ENCODE measurements at places on chromosomes 16 and 17.
A peak's percentile ranks its signal among the peaks of the same experiment; 100 is the strongest.

DNA sequence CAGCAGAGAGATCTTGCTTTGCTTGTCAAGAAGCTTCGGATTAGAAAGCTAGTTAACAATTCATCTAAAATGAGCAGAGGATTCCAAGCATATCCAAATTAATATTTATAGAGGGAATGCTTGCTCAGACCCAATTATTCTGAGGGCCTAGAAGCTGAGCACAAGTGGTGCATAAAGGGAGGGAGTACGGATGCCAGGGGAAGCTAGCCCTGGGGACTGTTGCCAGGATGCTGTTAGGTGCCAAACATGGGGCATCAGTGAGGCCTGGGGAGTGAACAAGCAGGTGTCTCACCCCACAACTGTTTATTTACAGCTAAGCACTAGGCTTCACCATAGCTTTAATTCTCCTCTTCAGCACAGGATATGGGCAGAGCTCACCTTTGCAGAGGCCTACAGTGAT, 684.1 kb upstream of the C16orf82 start:
- no peak for DNase-seq

GRCh38 chr16:89971495-89972243, 23.1 kb downstream of the DEF8 start:
- DNase-seq = no peak

DNA sequence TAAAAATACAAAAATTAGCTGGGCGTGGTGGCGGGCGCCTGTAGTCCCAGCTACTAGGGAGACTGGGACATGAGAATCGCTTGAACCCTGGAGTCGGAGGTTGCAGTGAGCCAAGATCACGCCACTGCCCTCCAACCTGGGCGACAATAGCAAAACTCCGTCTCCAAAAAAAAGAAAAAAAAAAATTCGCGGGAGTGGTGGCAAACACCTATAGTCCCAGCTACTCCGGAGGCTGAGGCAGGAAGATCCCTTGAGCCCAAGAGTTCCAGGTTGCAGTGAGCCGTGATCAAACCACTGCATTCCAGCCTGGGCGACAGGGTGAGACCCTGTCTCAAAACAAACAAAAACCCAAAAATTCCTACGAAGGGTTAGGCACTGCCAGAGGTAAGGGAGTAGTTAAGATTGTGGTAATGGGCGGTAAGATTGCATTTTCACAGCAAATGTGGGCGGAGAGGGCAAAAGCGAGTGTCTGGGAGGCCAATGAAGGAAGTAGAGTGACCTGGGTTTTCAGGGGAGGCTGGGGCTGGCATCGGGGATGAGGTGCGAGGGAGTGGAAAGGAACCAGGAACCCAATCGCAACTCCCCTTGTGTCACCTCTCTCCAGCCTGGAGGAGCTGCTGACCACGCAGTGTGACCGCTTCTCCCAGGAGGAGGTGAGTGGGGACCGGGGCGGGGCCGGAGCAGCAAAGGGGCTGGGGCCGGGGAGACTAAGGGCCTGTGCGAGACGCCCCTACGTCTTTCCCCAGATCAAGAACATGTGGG, 2.6 kb downstream of the MYL11 start:
- no peak for DNase-seq

DNA sequence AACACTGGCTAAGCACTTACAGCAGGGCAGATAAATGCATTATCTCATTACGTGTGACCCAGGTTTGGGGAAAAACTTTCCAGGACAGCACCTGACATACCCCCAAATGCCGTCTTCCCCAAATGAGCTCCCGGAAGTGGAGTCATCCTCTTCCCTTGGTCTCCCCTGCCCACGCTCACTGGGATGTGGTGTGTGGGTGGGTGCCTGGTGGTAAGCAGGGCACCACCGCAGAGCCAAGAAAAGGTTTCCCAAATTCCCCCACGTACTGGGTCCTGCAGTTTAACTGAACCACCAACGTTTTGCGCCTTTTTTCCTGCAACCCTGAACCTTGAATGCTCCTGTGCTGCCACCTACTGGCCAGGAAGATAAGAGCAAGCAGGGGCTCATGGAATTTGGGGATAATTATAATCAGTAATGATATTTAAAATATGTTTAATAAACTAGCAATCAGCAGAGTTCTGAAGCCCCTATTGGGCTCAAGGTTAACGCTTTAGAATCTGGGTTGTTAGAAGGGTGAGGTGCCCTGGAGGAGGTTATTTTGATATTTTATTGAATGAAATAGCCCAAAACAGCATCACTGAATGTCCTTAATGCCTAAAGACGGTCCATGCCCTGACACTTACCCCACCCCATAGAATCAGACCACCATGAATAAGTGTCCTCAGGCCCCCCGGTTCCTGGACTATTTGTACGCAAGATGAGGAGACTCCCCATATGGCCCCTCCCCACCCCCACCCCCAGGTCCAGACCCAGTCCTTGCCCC, 8.0 kb downstream of the SPPL2C start:
- DNase-seq = peak; percentile 47

DNA sequence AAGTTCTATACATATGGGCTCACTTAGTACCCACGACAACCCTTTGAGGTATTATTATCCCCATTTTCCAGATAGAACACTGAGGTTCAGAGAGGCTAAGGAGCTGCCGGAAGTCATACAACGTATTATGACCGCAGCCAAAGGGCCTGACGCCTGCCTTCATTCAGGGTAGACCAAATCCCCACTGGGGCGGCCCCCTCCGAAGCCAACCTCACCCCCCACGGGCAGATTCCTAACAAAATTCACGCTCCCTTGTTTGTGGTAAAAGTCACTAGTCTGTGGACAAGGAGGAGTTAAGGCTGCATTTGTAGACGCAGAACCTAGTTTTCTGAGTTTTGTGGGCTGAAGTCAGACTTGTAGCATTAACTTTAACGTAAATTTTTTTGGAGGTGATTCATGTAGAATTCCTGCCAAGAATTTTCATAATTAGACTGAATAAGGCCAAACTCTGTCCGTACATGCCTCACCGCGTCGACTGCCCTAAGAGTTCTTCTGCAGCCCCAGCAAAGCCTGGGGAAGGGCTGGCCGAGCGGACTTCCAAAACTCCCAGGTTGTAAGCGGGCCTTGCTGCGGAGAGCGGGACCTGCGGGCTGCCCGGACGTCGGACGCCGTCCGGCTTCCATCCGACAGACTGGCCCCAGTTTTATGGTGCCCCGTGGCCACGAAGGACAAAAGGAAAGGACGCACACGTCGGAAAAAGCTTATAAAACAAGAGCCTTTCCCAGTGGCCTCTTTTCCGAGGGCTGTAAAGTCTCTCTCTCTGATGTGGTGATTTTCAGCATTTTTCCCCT, 75.7 kb downstream of the NXN start:
- DNase-seq = no peak

GRCh38 chr16:54076006-54076504, 210.5 kb downstream of the IRX3 start:
- DNase-seq = no peak

- no peak for DNase-seq
Measured at GRCh38 chr17:74408815-74409214, 23.1 kb upstream of the GPRC5C start.

- DNase-seq = no peak
Measured at GRCh38 chr17:17725752-17726457, 44.6 kb downstream of the RAI1 start.

DNA sequence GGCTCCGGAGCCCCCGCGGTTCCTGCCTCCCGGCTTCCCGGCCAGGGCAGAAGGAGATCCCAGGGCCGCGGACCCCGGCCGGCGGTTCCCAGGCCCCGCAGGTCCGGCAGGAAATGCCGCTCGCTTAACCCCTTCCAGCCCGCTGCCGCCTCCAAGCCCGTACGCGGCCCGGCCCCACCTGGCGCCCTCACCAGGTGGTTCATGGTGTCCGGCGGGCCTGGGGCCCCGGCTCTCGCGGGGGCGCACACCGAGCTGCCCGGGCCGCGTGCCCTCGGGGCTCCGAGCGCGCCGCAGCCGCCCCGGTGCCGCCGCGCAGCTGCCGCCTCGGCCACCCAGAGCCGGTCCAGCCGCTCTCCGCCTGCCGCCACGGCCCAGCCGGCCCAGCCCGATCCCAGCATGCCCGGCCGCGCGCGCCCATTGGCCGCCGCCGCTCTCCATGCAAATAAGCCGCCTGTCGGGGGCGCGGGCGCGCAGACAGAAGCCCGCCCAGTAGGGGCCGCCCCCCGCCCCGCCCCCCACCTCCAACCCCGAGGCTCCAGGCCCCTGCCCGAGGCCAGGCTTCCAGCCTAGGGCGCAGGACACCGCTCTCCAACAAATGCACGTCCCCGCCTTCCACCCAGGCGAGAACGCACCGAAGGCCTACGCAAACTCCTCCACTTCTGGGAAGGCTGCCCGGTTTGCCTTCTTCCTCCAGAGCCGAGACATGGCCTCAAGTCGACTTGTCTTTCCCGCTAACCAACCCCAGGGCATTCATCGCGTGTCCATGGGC, at the start of gene BCAR1:
TSS of gene BCAR1 (minus strand) at position 345 of the 769 bp plus-strand sequence. CDS start at position 203, 142 bp downstream.
- peak; percentile 69 for DNase-seq

DNA sequence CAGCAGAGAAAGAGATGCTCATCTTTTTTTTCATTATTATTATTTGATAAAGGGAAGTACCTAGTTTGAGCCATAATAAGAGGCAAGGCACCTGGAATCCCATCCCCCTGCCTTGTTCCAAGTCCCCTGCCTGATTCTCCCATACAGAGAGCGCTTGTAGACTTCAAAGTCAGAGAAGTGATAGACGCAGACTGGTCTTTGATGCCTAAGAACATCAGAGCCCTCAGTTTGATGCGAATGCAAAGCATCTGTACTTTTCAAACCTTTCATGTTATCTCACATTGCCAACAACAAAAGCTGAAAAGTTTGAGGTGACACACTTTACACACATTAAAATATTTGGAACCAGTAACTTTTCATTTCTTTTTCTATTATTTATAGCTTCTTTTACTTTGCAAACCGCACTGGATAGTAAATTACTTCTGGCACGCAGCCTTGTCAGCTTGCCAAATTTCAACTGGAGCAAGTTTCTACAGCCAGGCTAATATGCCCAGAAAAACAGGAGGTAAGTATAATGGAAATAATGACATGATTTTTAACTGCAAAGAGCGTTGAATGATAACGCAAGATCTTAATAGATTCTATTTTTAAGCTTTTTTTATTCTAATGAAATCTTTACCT, 5.9 kb upstream of the UTP6 start:
- no peak for DNase-seq

DNA sequence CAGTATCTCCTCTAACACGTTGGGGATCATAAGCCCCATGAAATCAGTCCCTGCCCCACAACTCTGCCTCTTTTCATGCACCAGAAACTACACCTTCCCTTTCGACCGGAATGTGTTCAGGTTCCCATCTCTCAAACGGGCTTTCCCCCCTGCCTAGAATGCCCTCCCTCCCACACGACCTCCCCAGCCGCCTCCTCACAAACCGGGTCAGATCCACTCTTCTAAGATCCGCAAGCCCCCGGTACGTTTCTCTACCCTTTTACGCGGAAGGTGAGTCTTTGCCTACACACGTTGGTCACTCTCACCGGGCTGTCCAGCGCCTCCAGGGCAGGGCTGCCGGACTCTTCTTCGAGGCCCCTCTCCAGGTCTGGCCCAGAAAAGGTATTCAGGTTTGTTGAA, 708 bp downstream of the DHX33 start:
- DNase-seq = no peak

- DNase-seq = no peak
Measured at GRCh38 chr17:28818819-28819221, 23.8 kb downstream of the FAM222B start.

DNA sequence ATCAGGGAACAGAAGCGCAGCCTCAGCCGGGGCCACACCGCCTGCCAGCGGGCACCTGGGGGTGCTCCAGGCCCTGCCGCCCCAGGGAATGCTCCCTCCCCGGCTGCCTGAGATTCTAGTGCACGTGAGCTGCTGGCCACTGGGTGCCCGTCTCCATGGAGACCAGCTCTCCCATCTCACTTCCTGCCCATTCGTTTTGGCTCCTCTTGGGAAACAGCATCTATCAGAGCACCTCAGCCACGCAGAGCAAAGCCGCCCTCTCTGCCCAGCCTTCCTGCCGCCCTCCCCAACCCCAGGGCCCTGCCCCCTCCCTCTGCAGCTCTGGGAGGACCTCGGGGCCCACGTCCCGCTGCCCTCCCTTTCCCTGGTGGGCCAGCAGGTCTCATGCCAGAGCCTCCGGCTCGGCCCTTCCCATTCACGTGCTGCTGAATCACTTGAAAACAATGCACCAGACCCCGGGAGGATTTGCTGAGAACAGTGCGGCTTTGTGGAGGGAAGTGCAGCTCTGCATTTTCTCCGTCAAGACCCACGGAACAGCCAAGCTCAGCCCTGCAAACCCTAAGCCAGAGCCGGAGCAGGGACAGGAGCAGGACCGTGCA, 19.4 kb downstream of the CEP295NL start:
- DNase-seq = peak; percentile 94

- DNase-seq = no peak
Measured at GRCh38 chr17:11943759-11944347, 53.4 kb downstream of the ZNF18 start.

DNA sequence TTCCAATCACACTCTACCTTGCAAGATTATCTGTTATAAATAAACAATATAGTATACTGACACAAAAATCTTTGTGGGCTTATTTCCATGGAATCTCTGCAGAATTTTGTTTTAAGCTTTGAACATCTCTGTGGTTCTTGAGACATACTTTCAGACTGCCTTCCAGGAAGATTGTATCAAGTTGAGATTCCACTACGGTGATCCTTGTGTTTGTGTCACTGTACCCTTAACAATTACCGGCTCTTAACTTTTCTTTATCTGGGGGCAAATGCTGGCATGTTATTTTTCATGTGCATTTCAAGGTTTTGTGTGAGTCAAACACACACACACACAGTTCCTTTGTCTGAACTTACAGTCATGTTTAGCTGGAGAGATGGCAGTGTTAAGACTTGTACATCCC, 472.7 kb upstream of the HSBP1 start:
- no peak for DNase-seq

DNA sequence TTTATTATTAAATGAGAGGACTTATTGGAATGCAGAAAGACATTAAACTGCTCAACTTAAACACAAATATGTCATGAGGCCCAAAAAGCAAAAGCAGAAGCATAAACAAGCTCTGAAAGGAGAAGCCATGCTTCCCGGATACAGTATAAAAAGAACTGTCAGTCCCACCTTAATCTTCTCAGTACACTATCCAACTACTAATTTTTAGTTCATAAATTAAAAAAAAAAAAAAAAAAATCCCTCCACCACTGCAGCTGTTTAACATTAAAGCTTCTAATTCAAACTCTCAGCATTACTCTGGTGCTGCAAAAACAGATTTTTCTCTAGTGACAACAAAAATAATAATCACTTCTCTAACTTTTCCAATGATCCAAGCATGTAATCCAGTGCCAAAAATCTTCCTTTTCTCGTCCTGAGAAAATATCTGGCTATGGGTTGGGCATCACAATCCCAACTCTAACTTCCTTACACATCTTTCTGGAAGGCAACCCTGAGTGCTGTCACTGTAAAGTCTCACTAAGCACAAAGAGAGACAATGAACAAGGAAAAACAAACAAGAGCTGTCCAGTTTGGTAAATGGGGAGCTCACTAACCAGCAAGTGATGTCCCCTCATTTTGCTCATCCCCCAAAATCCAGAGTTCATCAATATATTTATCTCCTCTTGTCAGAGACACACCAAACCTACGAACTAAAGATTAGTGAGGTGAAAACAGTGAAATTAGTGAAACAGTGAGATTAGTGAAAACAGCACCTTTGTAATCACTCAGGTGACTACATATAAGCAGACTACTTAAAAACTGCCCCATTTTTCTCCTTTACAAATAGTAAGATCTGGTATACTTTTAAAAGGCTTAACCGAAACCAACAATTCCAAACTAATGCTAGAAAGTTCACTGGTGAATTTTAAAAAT, 5.5 kb downstream of the USP32 start:
- DNase-seq = no peak

GRCh38 chr17:10836966-10837590, 809 bp downstream of the PIRT start:
- DNase-seq = no peak

- DNase-seq = no peak
Measured at GRCh38 chr16:56916571-56917403, 15.2 kb upstream of the HERPUD1 start.
